ENCODE measurements at places on chromosomes 5 and 9.

DNA sequence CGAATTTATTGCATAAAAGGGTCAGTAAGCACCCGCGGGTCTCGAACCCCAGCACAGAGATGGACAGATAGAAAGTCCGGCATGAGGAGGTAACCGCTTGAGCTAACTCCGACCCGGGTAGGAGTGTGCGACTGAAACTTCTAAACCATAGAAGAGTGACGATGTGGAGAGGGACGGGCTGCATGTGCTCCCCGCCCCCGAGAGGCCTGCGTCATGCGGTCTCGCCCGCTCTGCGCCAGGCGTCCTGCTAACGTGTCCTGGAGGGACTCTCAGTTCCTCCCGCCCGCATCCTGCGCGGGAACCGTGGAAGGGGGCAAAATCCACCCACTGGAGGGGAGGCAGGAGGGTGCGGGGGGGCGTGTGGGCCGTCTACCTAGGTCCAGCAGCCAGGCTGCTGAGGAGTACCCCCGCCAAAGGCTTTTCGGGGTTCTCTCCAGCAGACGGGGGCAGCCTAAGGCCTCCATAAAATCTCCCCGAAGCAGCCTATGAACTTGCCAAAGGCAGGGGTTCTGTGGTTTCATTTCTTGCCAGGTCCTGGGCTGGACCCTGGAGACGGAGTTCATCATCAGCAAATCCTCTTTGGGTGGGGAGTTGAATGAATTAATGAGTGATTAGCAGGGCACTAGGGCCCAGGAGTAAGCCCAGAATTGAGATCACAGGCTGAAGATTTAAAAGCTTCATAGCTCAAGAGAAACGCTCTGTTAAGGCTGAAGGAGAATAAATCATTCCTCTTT, 51.9 kb downstream of the TGFBI start:
- DNase-seq, result no peak

DNA sequence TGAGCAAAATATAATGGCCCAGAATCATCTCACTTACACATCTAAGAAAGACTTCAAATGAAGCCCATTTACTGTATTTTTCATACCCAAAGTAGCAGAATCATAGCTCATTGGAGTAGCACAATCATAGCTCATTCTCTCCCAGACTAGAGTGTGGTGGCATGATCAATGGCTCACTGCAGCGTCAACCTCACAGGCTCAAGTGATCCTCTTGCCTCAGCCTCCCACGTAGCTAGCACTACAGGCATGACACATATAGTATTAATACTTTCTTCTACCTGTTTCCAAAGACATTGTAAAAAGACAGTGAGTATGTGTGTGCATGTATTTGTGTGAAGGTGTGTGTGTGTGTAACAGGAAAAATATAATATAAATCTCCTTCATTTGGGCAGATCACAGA, 1247.9 kb upstream of the ACO1 start:
- DNase-seq, result no peak

DNA sequence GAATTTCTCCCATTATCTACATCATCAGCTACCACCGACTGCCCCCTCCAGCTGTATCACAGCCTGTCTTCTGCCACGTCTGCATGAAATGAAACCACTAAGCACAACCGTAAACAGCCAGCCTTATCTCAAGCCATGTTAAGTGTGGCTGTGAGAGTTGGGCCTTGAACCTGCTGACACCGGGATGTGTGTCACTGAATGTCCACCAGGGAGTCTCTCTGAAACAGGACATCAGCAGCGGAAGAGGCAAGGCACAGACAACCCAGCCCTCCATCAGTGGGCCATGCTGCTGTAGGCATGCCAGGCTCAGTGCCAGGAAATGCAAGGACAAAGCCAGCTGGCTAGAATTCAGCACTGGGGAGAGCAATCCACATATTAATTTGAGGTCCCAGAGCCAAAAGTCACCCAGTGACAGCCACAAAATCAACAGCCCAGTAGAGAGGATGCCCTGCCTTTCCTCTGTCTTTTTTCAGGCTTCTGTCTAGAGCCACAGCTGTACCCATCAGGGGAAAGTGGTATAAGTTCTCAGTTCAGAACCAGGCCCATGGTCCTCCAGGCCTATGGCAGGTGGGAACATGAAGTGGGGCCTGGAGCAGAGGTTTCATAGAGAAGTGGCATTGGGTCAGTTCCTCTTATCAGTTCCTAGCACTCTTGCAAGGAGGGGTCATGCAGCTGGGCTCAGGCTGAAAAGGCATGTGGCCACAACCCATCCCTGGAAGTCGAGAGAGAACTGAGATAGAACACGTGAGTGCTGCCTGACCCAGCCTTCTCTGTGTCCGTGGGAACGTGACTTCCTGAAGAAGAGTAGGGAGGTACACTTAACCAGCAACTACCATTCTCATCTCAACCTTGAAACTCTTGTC, 199.4 kb downstream of the ESM1 start:
- DNase-seq, result no peak

GRCh38 chr5:66223637-66224036, 79.5 kb downstream of the SREK1 start:
- DNase-seq, result no peak

- no peak for DNase-seq
Observed at GRCh38 chr9:89536145-89536574, 38.2 kb upstream of the SEMA4D start.

GRCh38 chr5:110514030-110514429, 212.4 kb downstream of the TMEM232 start:
- no peak for DNase-seq

GRCh38 chr5:163269624-163270023, 167.8 kb upstream of the CCNG1 start:
- DNase-seq, result no peak

GRCh38 chr9:99181621-99182020, 40.1 kb downstream of the ALG2 start:
- DNase-seq, result no peak

Measured in activated CD8-positive, alpha-beta memory T cell treated with anti-CD3 and anti-CD28 coated beads for 1 hour (primary cell).